ENCODE measurements at places on chromosomes 16 and 17.

GRCh38 chr17:75240394-75241142, 20.8 kb downstream of the GGA3 start:
- peak; percentile 83 for DNase-seq

GRCh38 chr16:73126525-73126853, 78.6 kb upstream of the ZFHX3 start:
- DNase-seq = no peak

GRCh38 chr16:75011634-75012307, 12.9 kb downstream of the ZNRF1 start:
- DNase-seq = no peak

DNA sequence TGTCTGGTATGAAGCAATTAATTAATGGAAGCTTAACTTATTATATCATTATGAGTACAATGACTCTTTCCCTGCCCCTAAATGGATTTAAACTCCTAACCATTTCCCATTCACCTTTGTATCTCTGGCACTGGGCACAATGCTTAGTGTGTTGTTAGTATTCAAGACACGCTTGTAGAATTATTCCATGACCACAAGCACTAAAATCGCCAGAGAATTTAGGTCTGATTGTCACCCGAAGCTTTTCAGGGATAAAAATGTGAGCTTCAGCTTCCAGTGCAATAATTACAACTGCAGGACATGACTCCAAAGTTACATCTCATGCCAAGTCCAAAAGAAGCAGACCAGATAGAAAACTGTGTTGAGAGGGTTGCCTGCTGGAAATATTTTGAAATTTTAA, 101.6 kb downstream of the CDH8 start:
- DNase-seq = no peak

DNA sequence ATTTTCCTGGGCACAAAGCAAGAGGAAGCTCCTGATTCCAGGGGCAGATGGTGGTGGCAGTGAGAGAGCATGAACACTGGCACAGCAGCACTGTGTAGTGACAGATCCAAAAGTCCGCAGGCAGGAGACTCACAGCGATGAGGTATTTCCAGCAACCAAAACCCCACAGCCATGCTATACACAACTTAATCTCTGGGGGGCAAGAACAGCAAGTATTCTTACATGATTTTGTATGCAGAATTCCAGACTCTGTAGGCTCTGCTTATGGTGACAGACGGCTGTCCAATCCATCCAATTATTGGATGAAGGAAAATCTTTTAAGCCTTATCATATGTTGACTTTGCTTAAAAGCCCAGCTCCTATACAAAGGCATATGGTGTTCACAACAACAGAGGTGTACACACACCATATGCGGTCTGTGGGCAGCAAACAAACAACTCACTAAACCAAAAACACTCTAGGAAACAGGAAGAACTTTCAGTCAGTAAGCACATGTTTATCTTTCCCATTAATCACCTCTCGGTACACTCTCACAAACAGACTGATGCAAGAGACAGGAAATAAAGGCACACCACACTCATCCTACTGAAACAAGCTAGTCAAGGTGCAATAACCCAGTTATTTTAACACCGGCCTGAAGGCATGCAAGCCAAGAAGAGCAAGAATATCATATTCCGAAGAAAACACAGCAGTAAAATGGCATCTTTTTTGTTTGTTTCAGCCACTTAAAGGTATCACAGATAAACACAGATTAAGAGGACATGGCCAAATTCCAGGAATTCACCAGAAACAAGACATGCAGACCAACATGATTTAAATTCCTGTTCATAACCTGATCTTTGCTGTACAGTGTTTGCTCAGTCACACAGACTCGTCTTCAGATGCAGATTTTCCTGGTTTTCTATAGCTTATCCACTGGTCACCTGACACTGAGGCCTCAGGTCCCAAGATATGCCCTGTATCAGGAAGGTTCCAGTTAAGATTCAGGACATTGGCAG, 47.8 kb downstream of the ERN1 start:
- no peak for DNase-seq

DNA sequence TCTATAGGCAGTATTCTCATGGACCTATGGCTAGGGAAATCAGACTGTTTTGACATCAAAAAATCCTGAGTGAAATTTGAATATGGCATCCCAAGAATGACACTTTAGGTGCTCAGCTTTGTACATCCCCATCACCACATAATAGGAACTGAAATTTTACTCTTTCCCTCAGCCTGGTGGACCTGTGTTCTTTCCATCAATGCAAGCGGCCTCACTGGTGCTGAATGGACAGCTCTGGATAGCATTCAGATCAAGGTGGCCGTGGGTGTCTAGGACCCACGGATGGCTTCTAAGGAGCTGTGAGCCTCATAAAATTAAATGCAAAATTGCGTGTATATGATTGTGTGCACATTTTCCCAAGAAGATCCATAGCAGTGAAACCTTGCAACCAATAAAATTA, 152.6 kb downstream of the MAP2K6 start:
- DNase-seq = no peak

DNA sequence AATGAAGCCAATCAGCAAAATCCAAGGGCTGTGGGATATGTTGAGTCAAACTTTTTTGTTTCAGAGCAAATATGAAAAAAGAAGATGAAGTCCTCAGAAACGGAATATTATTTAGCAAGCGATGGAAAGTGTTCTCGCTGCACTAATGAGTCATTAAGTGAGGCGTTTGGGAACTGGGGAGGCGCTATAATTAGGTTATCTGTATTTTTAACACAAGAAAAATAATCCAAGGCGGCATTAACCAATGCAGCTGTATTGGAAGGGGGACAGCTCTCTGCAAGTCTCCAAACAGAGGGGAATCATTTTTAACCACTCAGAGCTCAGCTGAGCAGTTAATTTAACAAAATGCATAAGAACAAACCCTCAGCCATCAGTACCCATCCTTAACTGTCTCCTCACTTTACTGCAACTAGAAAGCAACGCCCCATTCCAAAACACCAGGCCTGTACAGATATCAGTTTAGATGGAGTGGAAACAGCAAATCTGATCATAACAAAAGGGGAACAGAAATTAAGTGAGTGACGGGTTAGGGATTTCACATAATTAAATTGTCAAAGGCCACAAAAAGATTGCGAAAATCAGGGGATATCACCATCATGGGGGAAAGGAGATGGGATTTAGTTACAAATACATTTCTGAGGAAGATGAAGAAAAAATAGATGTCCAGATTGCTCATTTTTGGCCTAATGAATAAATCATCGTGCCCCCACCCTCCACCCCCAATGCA, 211.0 kb upstream of the TOX3 start:
- DNase-seq = no peak

DNA sequence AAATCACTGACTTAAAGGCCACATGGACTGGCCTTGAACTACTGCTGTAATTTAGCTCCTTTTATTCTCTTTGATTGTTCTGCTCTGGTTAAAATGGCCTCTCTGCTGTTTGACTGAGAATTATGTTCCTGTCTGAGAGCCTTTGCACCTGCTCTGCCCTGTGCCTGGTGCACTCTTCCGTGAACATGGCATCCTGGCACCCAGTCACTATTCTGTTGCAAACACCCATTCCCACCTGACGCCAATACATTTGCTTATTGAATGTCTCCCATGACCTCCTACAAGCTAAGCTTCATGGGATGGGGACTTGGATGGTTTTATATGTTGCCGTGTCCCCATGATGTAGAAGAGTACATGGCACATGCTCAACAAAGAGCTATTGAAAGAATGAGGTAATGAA, 20.1 kb downstream of the HSD17B2 start:
- no peak for DNase-seq

DNA sequence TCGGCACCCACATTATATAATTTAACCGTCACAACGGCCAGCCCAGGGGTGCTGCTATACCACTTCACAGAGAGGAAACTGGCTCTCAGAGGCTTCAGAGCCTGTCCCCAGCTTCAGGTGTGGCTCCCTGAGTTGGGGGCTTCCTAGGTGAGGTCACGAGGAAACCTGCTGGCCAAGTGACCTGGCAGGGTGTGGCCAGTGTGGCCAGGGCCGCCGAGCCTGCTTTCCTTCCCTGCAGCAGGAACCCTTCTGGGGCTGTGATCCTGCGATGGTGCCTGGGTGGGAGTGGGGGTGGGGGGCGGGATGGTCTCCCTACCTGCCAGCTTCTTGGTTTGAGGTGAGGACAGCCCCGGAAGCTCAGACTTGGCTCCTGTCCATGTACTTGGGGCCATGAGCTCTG, 39.9 kb downstream of the ADCY7 start:
- no peak for DNase-seq

DNA sequence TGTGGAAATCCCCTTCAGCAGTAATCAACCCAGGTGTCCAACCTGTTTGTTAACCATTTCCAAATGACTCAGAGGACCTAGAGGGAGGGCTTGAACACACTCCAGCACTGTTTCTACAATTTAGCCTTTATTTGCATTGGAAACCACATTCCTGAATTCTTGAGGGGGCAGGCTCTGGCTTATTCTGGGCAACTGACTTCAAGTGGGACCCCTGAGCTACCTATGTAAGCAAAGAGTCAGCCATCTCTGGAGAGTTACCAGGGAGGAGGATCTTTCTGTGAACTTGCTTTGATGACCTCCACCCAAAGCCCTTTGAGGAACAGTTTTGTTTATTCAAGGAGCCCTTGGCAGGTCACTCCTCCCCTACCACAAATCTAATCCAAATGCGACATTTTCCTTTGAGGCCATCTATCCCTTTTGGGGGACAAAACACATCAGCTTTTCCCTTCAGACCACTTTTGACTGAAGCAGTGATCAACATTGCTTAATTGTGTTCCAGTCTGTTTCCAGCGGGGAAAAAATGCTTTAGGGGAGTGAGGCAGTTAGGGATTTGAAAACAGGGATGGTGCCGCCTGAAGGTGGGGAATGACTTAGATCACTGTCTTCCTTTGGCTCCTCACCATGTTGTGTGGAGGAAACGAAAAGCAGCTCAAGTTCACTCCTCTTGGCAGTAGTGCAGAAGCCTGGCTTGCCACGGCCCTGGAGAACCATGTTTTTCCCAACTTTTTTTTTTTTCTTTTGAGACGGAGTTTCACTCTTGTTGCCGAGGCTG, 46.2 kb downstream of the TUBD1 start:
- no peak for DNase-seq

- DNase-seq = peak; percentile 56
Observed at GRCh38 chr17:77451245-77451893, 310.6 kb downstream of the SEC14L1 start.

DNA sequence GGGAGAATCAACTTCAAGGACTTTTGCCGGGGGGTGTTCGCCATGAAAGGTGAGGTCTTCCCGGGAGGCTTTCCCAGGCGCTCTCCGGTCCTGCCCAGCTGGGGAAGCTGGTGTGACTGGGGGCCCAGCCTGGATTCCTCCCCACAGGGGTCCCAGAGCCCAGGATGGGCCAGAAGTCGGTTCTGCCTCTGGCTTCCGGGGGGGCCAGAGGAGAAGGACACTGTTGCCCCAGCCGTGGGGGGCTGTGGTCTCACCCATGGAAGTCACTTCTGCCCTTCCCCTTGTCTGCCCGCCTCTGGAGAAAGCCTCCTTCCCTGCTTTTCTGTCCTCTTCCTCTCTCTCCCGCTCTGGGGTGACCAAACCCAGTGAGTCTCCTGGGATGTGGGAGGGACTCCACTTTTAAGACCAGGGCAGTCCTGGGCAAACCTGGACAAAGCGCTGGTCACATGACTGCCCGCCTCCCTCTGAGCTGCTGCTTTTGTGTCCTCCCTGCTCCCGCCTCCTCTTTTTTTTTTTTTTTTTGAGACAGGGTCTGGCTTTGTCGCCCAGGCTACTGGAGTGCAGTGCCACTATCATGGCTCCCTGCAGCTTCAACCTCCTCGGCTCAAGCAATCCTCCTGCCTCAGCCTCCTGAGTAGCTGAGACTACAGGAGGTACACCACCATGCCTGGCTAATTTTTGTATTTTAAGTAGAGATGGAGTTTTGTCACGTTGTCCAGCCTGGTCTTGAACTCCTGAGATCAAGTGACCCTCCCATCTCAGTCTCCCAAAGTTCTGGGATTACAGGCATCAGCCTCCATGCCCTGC, 40.6 kb downstream of the RAB11FIP4 start:
- DNase-seq = peak; percentile 62
